Urinary bladder (tissue), 4 donors: ENCODE measurements at places on chromosomes 2 and 18. TPM values are rescaled to one million over a fixed set of nuclear protein-coding genes. Genes with fewer than 3 reads are reported as not detected.

Gene ARHGAP28
- polyA plus RNA-seq, result 9.1 TPM

Gene HOXD8
- 7.0 TPM for polyA plus RNA-seq

Gene BZW1
- polyA plus RNA-seq, result 126 TPM

Gene DOK6
- polyA plus RNA-seq, result 9.0 TPM

Gene PIGN
- 10.7 TPM for polyA plus RNA-seq

Gene RSAD2
- polyA plus RNA-seq, result 2.8 TPM

Gene NEU2
- polyA plus RNA-seq, result not detected

Gene SKOR2
- not detected for polyA plus RNA-seq

Gene ORMDL1
- polyA plus RNA-seq, result 38.6 TPM

Gene MEP1B
- polyA plus RNA-seq, result not detected

- no peak for DNase-seq
These were observed 446.4 kb downstream of the EPHA4 start for GRCh38 chr2:221125691-221126090.

DNA sequence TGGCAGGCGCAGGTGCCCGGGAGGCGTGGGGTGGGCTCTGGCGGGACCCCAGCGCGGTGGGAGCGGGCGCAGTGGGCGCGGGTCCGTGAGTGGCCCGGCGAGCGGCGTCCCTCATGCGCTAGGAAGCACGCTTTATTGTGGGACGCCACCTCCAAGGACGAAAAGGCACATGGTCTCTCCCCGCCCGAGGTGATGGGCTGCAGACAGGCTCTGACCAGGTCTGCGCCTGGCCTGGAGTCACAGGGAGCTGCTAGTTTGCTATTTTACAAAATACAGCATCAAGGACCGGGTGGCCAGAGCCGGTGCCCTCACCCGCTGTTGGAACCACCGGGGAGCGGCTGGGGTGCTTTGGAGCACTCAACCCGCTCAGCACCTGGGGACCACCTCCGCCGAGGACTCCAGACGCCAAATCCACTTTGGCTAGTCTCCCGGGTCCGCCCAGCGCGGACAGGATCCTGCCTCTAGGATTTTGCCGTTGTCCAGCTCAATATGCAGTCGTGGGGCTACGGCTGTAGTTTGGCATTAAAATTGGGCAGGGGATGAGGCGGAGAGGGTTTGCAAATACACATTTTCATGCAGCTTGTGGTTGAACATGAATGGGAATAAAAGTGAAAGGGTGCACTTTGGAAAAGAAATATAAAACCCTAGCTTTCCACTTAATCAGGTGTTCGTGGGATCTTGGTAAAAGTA is 65.4 kb downstream of the LRRFIP1 start:
- DNase-seq, result no peak

- no peak for DNase-seq
These were observed 3.9 kb downstream of the MAPRE3 start for GRCh38 chr2:26974352-26974751.

- DNase-seq, result no peak
These were observed 15.4 kb upstream of the FOSL2 start for GRCh38 chr2:28377195-28377816.

DNA sequence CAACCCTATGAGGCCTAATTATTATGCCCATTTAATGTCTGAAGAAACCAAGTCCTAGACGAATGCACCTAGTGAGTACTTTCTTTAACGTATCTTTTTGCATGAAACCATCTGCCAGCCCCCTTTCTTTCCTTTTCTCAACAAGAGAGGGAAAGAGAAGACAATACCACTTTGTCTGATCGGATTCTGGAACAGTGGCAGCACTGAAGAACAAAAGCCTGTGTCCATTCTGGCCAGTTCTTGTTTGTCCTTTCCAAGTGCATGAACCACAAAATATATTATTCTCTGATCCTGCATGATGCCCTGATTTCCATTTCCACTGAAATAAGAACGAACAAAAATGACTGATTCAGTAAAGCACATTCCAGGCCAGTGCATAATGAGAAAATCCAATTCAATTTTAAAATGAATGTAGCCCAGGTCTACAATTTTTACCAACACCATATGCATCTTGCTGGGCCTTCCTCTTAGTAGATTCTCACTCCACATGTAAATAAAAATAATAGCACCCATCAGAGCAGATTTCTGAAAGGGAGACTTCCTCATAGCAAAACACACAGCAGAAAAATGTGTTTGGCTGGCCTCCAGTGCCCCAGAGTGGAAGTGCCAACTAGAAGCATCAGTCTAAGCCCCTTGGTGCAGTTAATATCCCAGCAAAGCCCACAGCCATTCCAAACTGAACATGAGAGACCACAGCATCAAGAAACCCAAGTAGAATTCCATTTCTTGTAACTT is 422.6 kb upstream of the ID2 start:
- DNase-seq, result no peak

DNA sequence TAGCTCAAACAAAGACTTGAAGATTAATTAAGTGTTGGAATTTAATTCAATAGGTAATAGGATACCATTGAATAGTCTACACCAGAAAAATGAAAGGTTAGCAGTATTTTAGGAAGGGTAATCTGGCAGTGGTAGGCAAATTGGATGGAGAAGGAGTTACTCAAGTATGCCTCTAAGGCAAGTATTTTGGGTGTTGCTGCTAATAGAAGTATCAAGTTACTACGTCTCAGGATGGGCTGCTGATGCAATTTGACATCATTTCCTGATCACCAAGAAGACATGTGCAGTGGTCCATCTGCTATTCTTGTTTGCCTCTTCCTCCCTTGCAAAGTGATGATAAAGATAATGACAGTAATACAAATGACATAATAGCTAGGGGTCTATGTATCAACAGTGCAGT is 485.3 kb downstream of the TGIF1 start:
- DNase-seq, result no peak

DNA sequence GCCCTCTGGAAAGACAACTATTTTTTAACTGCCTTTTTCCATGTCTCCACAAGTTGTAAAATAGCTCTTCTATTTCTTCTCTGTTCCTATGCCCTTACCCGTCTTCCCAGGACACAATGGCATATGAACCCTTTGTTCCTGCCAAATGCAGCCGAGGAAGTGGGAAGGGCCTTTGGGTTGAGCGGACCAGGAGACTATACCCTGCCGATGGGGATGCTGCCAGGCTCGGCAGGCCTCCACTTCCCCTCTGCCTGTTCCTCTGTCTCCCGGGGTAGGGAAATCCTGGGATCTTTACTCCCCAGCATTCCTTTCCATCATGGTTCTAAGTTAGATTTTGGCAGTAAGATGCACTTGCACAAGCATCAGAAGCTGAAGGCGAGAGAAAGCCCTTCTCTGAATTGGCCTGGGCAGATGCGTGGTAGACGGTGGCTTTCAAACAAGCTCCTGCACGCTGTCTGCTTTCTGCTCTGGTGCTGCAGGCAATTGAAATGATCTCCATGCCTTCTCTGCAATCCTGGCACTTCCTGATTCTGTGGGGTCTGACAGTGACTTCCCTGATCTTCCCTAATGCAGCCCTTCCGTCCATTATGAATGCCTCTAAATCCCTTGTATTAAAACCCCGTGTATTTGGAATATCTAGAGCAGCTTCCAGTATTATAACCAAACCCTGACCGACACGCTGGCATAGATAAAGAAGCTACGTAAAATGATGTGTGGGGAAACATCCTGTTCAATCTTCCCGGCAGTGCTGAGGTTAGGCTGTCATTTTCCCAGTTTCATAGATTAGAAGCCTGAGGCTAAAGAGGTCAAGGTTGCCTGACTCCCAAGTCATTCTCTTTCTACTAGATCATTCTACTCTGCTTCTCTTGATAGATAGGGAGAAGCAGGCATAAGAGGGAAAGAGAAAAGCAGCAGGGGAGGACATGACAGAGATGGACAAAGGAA is 69.8 kb downstream of the MCFD2 start:
- DNase-seq, result no peak

DNA sequence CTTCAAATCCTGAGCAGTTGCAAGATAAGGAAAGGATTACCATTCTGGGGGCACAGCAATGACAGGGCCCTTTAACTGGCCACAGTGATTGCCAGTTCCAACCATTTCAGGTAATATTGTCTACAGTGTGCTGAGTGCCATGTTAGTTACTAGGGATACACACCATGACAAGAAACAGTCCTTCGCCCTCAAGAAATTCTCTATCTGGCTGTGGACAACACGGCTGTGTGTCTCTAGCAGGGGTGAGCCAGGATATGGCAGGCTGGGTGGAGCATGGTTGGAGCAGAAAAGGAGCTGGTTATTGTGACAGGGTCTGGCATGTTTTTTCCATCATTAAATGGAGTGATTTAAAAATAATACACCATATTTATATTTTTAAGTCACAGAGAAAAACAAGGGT is 31.0 kb downstream of the TSPYL6 start:
- no peak for DNase-seq
